Activated CD4-positive, alpha-beta T cell treated with anti-CD3 and anti-CD28 coated beads for 48 hours (primary cell): ENCODE measurements at places on chromosomes 16 and 17.
A peak's percentile ranks its signal among the peaks of the same experiment; 100 is the strongest.

DNA sequence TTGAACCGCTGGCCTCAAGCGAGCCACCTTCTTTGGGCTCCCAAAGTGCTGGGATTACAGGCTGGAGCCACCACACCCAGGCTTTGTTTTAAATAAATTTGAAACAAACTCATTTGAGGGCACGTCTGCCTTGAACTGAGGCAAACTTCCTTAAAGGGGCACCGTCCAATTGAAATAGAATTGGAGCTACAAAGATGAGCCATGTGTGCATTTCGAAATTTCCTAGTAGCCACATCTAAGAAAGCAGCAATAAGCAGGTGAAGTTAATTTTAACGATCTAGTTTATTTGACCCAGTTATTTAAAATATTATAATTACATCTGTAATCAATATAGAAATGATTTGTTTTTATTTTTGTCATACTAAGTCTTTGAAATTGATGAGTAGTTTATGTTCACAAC, 755 bp upstream of the C16orf89 start:
- DNase-seq = no peak

- DNase-seq = no peak
Measured at GRCh38 chr17:58089111-58089510, 5.9 kb downstream of the DYNLL2 start.

- no peak for DNase-seq
Measured at GRCh38 chr17:39193346-39193745, 4.1 kb downstream of the CACNB1 start.

DNA sequence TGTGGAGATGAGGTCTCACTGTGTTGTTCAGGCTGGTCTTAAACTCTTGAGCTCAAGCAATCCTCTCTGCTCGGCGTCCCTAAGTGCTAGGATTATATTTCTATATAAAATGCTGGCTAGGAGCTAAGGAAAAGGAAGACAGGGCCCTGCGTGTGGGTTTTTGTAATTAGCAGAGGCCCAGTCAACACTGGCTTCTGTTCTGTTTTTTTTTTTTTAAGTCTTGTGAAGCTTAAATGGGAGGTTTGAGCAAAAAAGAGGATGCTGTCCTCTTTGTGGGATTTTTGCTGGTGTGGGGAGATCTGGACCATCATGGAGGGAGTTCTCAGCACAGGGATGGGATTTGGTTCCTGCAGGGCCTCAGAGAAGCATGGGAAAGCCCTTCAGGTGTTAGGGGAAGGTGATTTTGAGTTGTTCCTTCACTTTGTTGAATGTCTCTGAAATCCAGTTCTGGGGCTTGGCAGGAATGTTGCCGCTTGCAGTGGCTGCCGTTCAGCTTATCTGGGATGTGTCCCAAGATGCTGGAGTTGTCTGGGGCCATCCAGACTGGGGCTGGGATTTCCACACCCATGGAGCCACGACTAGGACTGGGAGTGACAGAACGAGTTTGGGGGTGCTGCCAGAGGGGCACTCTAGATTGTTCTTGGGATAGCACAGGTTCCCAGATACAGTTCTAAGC, 4.2 kb downstream of the PYCARD start:
- no peak for DNase-seq

- no peak for DNase-seq
Measured at GRCh38 chr16:4917117-4917516, 19.8 kb downstream of the PPL start.

GRCh38 chr17:74432424-74432690, 469 bp downstream of the GPRC5C start:
- DNase-seq = no peak

DNA sequence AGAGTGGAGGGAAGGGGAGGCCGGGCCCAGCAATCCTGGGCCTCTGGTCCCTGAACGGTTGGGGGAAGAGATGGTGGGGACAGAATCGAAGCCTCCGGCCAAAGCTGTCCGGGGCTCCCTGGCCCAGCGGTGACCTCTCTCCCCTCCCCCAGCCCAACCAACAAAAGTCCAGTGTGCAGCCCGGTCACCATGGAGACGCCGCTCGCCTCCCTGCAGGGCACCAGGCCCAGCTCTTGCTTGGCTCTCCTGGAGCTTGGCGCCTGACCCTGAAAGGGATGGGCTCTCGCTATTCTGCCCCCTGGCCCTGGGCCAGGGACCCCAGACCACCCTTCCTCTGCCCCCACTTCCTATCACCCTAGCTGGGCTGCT, 1.3 kb downstream of the METRN start:
- DNase-seq = no peak

GRCh38 chr17:58006560-58006923, 504 bp downstream of the SRSF1 start:
- peak; percentile 81 for DNase-seq

DNA sequence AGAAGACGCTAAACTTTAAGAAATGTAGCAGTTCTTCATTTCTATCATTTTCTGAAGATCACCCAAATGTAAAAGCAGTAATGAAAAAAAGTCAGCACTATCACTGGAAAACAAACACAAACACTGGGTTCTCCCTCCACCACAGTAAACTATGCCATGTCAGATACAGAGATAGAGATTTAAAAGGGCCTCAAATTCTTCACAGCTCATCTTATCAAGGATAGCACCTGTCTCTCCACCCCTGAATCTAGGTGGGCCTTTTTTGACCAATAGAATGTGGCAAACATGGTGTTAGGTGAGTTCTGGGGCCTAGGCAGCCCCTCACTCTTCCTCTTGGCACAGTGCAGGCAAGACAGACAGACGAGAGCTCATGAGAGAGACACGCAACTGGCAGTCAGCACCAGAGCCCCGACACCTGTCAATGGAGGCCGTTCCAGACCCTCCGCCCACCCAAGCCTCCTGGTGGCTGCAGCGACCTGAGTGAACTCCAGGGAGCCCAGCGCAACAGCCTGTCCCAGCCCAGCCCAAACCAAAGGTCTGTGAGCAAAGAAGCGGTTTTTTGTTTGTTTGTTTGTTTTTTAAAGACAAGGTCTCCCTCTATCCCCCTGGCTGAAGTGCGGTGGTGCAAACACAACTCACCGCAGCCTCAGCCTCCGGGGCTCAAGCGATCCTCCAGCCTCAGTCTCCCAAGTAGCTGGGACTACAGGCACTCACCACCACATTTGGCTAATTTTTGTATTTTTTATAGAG, 79.8 kb downstream of the TBC1D16 start:
- DNase-seq = no peak

DNA sequence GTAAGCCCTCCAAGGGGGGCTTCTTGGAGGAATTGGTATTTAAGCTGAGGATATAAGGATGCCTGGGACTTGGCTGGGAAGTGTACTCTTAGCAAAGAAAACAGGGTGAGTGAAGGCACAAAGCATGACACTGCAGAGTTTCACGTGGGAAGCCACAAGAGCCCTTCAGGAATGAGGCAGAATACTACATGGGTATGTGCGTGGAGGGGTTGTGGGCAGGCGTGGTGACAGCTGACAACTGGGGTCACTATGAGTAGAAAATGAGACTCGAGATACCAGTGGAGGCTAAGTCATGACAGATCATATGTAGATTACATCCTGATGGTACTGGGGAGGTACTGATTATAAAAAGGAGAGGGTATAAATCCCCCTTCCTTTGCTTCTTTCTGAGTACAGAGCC, 78.1 kb upstream of the XYLT1 start:
- no peak for DNase-seq

DNA sequence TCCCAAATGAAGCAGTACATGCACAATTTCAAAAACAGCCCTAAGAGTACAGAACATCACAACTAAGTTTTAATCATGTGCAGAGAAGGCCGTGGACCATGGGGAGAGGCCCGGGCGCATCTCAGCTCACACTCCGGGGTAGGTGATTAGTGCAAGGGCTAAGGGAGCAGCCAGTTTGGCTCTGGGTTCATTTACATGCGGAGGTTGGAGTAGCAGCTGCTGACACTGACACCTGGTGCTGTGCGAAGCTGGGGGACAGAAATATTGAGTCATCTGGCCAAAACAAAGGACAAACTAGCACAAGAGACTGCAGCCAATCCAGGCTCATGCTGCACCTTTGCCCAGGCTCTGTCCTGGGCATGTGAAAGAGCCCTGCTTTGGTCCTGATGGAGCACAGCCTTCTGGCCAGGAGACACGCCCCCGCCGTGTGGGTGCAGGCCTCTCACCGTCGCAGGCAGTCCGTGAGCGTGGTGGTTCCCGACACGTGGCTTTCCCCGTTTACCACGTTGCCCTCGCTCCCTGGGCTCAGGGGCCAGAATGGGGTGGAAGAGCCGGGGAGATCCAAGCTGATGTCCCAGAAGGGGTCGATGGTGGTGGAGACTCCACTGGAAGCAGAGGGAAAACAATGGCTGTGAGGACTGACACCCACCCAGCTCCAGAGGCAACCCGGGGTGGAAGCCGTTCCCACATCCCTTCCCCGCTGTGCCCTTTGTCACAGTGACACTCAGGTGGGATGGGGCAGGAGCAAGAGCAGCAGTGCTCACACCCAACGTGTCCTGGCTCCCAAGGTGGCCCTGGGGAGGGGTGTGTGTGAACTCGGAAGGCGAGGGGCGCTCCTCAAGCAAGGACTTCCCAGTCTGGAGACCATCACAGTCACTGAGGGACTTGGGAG, 31.9 kb downstream of the USP22 start:
- no peak for DNase-seq

DNA sequence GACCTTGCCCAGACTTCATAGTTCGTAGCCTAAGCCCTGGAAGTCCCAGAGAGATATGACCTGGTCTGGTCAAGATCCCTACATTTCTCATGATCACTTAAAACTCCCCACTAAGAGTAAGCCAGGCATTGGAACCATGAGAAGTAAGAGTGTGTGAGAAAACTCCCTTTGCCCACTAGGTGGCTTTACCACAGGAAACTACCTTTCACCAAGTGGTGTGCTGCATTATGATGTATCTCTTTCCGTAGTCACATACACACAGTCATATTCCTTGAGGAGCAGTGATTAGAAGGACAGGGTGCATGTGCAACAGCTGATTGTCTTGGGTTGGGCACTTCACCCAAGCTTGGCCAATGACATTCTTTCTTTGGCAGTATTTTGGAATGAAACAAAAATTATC, 639.3 kb downstream of the KCNJ2 start:
- DNase-seq = no peak

DNA sequence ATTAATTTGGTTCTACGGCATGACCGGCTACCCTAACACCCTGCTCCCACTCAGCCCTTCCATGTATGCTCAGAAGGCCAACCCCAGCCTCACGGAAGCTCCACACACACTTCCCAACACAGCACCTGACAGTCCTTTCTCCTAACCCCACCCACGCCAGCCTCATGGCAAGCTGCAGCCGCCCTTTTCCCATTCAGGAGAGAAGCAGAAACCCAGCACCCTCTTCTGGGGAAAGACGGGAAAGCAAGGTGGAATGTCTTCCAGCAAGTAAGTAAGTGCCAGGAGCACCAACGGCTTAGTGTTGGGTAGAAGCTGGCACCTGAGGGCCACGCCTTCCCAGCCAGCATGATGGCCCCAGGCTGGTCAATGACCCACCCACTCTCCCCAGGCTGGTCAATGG, 32.1 kb downstream of the ABR start:
- DNase-seq = no peak

GRCh38 chr16:83397601-83398291, 410.0 kb upstream of the HSBP1 start:
- no peak for DNase-seq

DNA sequence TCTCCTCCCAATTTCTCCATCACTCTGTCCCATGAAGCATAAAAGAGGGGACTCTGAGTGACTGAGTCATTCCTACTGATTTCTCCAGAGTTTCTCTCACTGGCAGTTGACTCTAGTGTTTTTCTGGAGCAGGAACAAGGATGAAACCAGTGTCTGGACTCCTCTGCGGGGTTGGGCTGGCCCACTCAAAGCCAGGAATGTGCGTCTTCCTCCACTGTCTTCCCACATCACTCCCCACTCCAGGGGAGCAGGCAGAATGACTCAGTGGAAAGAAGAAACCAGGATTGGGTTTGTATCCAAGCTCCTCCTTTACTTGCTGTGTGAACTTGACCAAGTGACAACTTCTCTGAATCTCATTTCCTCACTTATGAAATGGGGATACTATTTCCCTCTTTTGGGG, 497.5 kb upstream of the SALL1 start:
- no peak for DNase-seq

- peak; percentile 94 for DNase-seq
Measured at GRCh38 chr16:20900299-20901067, at the start of the genes DCUN1D3 and LYRM1. Gene DCUN1D3, minus strand, starts transcription at chr16:20900358. Its CDS starts 37,820 bp downstream, at chr16:20862538. Gene LYRM1, plus strand, starts transcription at chr16:20900771. Its CDS starts 14,785 bp downstream, at chr16:20915556.

- peak; percentile 12 for DNase-seq
Measured at GRCh38 chr17:78598013-78598471, 20.8 kb upstream of the DNAH17 start.

GRCh38 chr17:17180741-17181525, 25.2 kb downstream of the PLD6 start:
- no peak for DNase-seq

DNA sequence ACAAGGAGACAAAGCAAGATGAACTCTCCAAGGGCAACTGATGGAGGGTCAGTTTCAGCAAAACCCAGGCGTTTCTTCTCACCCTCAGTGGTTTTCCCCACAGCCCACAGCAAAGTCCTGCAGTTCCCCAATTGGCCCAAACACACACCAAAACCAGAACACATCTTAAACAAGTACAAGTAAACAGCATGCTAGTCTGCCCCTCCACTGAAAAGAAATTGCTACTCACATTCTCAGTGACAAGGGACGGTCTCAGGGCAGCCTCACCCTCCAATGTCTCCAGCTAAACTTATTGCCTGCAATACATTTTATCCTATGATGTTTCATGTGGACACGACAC, 300.6 kb upstream of the IRX3 start:
- DNase-seq = no peak

GRCh38 chr17:10463402-10463801, 6.0 kb downstream of the MYH4 start:
- no peak for DNase-seq

DNA sequence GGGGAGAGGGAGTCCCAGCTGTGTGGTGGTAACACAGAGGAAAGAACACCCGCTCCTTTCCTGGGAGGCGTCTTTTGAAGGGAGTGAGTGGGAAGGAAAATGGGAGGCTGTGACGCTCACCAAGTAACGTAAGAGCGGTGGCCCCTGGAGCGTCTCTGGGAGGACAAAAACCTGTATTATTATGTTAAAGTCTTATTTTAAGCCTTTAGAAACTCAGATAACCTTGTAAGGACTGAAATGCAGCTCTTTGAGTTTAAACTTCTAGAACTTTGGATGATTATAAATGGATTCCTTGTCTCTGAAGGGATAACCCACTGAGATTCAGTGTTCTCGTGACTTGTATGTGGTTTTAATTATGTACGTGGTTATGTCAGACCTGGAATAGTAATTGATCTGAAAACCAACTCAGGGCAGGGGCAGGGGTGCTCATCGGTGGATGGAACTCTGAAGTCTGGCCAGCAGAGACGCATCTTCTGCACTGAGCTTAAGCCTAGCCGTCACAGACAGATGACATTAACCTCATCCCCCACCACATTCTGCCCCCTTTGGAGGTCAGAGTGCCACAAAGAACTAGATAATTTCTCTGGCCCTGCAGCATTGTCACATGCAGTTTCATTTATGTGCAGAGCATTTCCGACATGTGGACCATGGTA, 41.8 kb upstream of the SLC12A3 start:
- no peak for DNase-seq
